Fibroblast of skin of left biceps (primary cell): ENCODE measurements at places on chromosomes 3 and 15.
A peak's percentile ranks its signal among the peaks of the same experiment; 100 is the strongest.

DNA sequence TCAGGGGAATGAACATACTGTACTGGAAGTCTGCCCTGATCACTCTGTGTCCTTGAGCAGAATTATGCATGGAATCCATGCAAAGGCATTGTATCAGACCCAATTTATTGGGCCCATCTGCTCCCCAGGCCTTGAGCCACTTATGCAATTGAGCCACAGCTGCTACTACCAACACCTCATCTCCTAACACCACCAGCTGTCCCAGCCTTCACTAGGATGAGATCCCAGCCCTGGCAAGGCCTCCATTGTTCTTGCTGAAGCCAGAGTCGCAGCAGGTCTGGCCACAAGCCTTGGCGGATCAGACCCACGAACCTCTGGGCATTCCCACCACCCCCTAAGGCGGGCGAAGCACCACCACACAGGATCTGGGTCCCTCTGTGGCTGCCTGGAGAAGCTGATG, 9.2 kb upstream of the NME9 start:
- DNase-seq, result no peak

DNA sequence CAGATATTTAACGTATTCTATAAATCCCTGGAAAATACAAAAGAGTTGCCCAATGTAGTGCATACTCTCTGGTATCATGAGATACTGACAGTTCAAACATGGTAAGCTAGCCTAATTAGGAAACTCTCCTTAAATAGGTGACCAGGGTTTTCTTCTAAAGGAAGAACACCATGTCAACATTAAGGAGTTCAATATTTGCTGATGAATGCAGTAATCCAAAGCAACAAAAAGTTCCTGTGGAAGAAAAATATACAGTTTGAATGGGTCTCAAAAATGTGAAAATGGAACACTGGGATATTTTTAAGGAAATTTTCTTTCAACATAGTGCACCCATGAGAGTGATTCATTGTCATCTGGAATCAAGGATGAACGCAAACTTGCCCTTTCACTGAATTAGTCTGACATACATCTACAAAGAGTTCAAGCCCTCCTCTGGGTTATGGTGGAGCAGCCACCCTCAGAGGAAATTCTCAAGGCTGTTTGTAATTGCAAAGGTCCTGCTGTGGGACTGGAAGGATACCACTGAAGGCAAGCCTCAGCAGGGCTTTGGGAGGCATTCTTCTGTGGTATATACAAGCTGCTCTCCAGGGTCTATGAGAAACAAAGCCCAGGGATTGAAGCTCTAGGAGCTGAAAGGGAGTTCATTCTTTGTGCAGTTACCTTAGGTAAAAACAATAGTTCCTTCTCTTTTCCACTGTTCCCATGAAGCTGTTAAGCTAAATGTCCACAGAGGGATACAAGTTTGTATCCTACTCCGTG, 700.3 kb downstream of the TUSC7 start:
- DNase-seq, result no peak

DNA sequence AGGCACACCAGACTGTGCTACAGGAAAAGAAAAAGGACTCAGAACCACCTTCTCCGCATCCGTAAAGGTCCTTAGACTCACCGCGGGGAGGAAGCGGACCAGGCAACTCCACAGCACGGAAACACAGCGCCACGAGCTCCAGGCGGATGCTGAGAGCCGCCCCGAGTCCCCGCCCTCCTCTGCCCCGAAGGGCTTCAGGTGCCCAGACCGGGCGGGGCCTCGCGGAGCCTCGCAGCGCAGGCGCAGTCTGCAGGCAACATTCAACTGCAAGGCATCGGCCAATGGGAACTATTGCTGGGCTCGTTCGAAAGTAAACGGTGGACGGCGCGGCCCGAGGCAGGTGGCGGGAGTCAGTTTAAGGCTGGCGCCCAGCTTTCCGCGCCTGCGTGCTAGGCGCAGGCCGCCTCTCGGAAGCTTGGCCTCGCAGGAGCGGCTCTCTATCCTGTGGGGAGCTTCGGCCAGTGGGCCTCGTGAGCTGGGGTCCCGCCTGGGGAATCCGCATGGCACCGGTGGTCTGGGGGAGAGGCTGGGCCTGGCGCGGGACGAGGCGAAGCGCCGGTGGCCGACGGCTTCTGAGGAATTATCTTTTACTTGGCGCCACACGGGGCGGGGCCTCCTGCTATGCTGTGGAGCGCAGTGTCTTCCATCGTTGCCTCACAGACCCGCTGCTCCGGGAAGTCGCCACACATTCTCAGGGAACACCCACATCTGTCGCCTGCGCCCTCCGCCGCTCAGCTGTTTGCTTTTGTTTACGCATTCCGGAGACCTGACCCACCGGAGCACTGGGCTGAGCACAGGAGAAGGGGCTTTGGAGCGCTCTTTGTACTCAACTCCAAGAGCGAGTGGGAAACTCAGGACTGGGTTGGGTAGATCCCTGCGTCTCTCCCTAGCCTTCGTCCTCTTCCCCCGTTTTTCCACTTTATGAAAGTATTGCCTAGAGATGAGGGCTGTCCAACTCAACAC, at the start of gene TRIM59:
TRIM59 (minus strand) TSS at position 151 of the 963 bp plus-strand sequence. CDS start 10,603 bp downstream, outside the sequence.
- peak; percentile 93 for DNase-seq

- no peak for DNase-seq
Observed at GRCh38 chr15:77031376-77032050, 36.6 kb downstream of the PSTPIP1 start.

- DNase-seq, result no peak
Observed at GRCh38 chr3:135178566-135178965, 383.5 kb downstream of the EPHB1 start.

- no peak for DNase-seq
Observed at GRCh38 chr15:52383100-52383588, 87.5 kb upstream of the MYO5C start.

GRCh38 chr3:100104817-100105413, 9.4 kb downstream of the FILIP1L start:
- no peak for DNase-seq

GRCh38 chr3:188284455-188285212, 130.7 kb downstream of the LPP start:
- no peak for DNase-seq

DNA sequence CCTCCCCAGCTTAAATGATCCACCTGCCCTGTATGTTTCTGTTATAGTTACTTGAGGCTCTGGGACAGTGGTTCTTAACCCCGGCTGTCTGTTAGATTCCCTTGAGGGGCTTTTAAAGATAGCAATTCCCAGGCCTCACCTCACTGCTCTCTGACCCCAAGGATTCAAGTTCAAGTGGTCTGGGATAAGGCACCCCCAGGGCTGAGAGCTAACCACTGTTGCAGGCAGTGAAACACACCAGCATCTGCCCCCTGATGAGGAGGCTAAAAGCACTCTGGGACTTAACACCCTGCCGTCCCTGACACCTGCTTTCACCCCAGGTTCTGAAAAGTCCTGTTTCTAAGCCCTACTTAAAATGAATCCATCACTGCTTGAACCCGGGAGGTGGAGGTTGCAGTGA, 103.7 kb downstream of the LRRK1 start:
- no peak for DNase-seq

DNA sequence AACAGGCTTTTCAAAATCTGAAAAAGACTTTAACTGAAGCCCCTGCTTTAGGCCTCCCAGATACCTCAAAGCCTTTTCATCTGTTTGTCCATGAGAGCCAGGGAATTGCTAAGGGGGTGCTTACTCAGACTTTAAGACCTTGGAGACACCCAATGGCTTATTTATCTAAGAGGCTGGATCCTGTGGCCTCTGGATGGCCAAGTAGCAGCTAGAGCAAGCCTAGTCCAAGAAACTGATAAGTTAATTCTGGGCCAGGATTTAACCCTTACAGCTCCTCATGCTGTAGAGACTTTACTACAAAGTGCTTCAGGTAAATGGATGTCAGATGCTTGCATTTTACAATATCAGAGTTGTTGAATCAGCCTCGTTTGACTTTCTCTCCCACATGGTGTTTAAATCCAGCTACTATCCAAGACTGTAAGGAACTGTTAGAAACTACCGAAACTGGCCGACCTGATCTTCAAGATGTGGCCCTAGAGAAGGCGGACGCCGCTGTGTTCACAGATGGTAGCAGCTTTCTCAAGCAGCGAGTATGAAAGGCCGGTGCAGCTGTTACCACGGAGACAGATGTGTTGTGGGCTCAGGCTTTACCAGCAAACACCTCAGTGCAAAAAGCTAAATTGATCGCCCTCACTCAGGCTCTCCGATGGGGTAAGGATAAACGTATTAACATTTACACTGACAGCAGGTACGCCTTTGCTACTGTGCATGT, 3.3 kb downstream of the DET1 start:
- no peak for DNase-seq

DNA sequence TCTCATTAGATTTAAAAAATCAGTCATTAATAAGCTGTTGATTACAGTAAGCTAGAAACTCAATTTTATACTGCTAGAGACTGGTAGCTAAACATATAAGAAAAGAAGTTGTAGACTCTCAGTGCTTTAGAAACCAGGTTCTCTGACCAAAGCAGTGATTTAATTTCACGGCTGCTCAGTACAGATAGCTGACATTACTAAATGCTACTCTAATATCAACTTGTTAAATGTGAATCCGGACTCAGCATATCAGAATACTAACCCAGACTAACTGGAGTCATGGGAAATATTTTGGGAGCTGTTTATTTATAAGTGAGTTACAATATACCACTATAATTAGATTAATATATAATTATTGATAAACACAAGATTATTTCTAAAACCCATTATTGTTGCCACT, 80.4 kb downstream of the NEDD4 start:
- no peak for DNase-seq

GRCh38 chr3:108474581-108474980, 35.8 kb downstream of the MYH15 start:
- DNase-seq, result peak; percentile 44

DNA sequence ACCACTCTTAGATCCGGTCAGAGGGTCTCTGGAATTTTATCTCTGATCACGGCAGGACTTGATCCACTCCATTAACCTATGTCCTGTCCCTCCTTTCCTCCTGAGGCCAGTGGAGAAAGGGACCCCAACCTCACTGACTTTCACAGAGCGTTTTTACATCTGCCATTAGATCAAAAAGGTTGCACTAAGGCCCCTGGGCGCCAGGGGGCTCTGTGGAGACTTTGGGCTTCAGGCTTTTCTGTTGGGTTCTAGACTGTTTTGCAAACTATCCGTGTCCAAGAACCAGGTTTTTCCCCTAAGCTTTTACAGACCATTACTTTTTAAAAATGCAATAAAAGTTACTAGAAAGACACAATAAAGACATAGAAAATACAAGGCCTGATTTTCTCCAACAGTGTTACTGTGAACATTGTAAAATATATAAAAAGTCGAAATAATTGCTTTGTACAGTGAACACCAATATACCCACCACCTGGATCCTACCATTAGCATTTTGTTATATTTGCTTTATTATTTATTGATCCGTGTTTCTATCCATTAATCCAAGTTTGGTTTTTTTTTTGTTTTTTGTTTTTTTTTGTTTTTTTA, 159.7 kb downstream of the POLR2M start:
- no peak for DNase-seq

- DNase-seq, result no peak
Observed at GRCh38 chr3:39982665-39983357, 173.4 kb downstream of the MYRIP start.

DNA sequence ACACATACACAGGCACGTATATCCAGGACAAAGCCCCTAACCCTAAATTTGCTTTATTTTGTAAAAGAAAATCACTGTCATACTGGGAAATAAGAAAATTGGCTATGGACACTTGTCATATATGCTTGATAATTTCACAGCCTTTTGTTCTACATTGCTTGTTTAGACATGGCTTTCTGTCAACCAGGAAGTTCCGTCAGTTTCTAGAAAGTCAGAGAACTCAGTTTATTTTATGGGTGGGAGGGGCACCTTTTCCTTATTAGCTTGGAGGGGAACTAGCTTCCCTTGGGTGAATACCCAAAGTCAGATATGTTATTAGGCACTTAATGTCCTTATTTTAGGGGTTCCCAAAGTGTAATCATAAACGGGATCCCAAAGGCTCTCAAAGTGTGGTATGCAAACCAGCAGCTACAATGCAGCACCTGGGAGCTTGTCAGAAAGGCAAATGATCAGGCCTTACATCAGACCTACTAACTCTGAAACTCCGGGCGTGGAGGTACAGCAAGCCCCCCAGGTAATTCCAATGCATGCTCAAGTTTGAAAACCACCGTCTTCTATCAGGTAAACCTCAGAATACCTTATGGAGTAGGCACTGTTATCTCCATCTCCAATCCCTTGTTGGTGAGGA, 50.1 kb downstream of the CADPS start:
- no peak for DNase-seq

GRCh38 chr3:133192363-133192945, 154.3 kb downstream of the TMEM108 start:
- DNase-seq, result no peak

DNA sequence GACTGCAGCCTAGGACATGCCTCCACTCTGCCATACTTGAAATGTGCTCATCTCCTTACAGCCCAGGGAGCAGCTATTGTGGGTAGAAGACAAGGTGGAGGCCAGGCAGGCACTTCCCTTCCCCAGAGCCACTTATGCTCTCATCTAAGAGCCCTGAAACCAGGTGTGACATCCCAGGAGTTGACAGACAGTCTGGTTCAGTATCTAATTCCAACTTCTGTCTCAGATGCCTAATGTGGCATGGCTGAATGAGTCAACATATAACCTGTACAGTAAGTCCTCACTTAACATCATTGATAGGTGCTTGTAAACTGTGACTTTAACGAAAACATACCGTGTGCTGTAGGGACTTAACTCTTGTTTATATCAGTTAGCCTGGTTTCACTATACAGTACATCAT, 1.2 kb upstream of the CAPN3 start:
- DNase-seq, result no peak

- no peak for DNase-seq
Observed at GRCh38 chr15:85129881-85130280, 148.2 kb downstream of the PDE8A start.

DNA sequence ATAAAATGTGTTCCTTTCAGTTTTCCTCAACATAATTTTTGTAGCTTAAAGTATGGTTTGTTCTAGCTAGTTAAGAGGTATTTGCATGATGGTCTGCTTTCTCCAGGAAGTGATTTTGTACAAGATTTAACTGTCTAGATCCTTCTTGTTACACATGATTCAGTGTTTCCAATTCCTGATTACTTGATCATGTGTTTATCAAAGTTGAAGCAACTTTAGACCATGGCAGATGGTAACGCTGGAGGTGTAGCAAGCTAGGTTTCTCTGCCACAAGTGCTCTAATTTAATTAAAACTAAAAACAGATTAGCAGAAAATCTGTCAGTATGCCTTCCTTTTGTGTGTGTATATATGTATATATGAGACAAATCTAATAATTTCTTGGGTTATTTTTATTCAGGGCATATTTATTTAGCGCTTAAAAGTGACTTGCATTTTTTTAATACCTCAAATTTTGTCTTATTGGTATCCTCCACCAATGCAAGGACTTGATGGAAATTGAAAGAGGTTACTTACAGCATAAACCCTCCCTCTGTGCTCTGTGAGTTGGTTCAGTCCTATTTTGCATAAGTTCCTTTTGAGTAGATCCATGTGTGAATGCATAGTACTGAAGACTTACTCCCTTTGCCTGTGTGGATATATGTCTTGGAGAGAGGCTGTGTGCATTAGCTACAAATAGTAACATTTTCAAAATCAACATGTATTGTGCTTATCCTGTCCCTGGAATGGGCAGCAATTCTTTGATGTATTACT, 157.3 kb upstream of the CGNL1 start:
- DNase-seq, result peak; percentile 97

- no peak for DNase-seq
Observed at GRCh38 chr15:59444081-59444835, 6.3 kb downstream of the FAM81A start.
